ENCODE measurements at places on chromosomes 6 and 20. TPM values are rescaled to one million over a fixed set of nuclear protein-coding genes. Genes with fewer than 3 reads are reported as not detected.

- DNase-seq = no peak
These were observed 154.7 kb upstream of the RIN2 start for GRCh38 chr20:19603376-19603750.

DNA sequence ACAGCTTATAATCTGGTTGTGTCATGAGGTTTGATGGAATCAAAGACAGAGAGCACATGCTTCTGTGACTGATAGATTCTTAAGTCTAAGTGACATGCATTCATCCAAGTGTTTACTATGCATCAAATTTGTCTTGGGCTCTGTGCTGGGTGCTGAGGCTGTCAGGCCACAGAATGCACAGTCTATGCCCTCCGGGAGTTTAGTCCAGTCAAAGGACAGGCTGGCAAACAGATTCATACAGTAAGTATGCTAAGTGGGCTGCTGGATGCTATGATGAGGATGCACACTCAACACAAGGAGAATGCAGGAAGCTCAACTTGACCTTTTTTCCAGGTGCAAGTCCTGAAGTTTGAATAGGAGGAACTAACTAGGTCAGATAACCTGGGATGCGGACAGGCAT lies 146.7 kb downstream of the UST start:
- no peak for DNase-seq

GRCh38 chr6:19452495-19452894 lies 384.7 kb upstream of the ID4 start:
- no peak for DNase-seq

- DNase-seq = no peak
These were observed 179.2 kb downstream of the PKHD1 start for GRCh38 chr6:51908243-51908642.

Gene KCNK16
- total RNA-seq = not detected

Gene SOD2
- 103 TPM for total RNA-seq

DNA sequence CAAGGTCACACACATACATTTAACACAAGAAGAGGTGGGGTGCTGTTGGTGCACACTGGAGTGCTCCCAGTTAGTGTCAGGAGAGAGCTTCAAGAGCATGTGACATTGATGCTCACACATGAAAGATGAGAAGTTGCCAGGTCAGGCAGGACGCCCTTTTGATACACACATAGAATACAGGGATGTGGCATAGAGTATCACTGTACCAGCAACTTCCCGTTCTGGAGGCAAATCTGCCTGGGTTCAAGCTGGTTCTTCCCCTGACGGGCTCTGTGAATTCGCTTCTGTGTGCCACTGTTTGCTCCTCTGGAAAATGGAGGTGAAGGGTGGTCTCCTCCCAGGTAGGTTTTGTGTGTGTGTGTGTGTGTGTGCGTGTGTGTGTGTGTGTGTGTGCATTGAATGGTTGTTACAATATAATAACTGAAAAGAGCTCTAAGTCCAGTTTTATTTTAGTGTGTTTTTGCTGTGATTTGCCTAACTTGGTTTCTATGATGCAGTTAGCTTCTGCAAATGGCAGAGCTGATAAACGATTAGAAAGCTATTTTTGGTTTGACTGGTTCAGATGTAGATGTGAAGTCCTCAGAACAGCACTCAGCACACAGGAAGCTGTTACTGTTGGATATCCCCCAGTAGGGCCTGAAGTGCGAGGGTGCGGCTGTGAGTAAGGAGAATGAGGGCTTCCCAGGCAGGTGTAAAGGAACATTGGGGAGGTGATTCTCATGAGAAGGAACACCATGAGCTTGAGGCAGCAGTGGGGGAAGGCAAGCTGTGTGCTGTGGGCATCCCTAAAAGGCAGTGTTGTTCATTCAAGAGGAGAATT lies 53.4 kb downstream of the HIVEP1 start:
- peak; percentile 48 for DNase-seq

DNA sequence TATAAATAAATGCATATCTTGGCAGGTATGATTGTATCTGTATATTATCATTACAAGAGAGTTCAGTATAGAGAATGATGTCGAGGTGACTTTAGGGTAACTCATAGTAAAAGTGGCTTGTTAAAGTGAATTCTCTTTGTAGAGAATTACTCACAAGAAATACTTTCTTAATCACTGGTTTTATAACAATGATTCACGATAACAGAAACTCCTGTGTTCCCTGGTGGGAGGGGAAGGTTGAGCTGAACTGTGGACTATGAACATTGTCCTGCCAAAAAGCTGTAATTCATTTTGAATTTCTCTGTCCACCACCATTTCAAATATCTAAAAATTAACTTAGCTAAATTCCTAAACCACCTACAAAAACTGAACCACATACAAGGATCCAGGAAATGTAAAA lies 7.7 kb downstream of the TPMT start:
- DNase-seq = peak; percentile 13

- no peak for DNase-seq
These were observed 150.1 kb downstream of the GMPR start for GRCh38 chr6:16388488-16388887.

GRCh38 chr6:170151321-170151771 lies 139.5 kb downstream of the DLL1 start:
- DNase-seq = no peak

DNA sequence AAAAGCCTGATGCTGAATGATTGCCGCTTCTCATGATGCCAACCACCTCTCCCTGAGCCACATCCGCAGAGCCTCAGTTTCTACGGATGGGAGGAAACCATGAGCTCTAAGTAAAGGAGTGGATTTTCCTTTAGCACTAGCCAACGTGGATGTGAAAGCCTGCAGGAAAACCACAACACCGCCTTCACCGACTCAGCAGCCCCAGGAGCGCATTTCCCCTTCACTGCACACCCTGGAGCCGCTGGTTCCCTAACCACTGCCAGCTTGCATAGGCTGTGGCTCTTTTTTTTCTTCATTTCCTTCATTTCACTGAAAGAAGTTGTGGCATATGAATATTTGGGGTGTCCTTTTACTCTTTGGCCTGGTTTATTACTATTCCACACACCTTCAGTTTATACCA lies 50.5 kb upstream of the SSTR4 start:
- no peak for DNase-seq
